Astrocyte of the cerebellum (primary cell): ENCODE measurements at places on chromosomes 1 and 21.

GRCh38 chr1:182133181-182133580 is 71.7 kb upstream of the ZNF648 start:
- no peak for DNase-seq

DNA sequence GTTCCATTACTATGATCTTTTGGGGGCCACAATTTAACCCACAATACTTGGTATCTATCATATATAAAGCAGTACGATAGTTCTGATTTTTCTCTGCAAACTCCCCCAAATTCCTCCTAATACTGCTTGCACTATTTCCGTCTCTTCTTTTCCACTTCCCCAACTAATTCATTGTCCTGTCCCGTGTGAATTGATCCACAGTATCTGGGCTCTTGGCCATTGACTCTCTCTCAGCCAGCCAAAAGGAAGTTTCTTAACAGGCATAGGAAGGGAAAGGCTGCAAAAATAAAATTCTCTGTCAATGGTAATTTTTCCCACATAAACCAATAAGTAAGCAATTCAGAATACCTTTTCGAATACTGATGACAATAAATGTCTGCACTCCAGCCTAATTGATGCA is 91.7 kb upstream of the DSCAM start:
- DNase-seq: no peak

DNA sequence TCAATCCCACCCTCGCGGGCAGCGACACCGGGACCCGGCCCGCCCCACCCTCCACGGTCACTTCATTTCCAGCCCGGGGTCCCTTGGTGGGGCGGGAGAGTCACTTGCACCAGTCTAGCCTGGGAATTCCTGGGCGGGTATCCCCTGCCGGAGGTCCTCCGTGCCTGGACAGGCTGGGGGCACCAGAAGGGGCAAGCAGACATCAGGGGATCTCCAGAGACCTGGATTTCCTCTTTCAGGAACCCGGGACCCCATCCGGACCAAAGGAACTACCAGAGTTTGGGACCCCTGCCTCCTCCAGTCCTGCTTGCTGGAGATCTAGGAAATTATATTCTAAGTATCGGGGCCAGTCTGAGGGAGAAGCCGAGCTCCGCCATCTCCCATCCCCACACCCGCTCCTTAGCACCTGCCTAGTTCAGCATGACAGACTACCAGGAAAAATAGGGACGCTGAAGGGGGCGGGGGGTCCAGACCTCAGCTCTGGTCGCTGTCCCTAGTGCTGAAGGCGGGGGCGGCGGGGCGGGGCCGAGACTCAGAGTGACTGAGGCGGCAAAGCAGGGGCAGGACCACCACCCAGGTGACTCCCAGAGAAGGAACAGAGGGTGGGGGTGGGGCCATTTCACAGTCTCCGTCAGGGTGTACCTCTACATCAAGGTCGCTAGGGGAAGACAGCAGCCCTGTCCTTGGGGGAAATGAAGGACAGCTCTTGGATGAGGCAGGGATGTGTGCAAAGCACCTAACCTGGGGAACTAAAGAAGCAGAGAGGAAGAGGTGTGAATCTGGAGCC is 832 bp downstream of the HCN3 start:
- DNase-seq: no peak

- DNase-seq: no peak
Observed at GRCh38 chr1:6162773-6163172, 17.3 kb downstream of the CHD5 start.

GRCh38 chr1:241253471-241253870 is 103.5 kb downstream of the RGS7 start:
- DNase-seq: no peak

- no peak for DNase-seq
Observed at GRCh38 chr1:36881541-36881940, 152.8 kb downstream of the GRIK3 start.

GRCh38 chr1:229848752-229849677 is 218.0 kb upstream of the GALNT2 start:
- DNase-seq: no peak

DNA sequence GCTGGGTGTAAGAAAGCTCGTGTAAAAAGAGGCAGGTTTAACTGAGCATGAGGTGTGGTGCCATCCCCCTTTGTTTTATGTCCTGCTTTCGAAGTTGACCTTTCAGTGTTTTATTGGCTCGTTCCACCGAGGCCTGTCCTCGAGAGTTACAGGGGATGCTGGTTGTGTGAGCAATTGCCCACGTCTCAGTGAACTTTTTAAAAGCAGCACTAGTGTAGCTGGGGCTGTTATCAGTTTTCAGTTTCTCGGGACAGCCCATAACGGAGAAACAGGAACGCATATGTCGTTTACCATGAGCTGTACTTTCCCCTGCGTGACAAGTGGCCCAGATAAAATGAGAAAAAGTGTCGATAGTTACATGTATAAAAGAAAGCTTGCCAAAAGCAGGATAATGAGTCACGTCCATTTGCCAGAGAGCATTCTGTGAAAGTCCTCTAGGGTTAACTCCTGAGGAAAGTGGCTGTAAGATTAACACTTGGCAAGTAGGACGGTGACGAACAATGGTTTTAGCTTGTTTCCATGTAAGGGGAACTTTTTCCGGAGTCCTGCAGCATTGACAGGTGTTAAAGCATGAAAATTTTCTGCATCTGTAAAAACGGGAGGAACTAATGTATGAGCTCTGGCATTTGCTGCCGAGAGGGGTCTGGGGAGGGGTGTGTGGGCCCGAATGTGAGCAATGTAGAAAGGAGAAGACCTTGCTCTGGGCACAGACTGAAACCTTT is 7.8 kb upstream of the LRRC47 start:
- DNase-seq: no peak

GRCh38 chr1:207850621-207851407 is 60.1 kb downstream of the CD34 start:
- no peak for DNase-seq

GRCh38 chr1:201603613-201604232 is 64.8 kb downstream of the NAV1 start:
- DNase-seq: no peak

- peak; percentile 77 for DNase-seq
Observed at GRCh38 chr1:216221260-216221700, 202.0 kb downstream of the USH2A start.

DNA sequence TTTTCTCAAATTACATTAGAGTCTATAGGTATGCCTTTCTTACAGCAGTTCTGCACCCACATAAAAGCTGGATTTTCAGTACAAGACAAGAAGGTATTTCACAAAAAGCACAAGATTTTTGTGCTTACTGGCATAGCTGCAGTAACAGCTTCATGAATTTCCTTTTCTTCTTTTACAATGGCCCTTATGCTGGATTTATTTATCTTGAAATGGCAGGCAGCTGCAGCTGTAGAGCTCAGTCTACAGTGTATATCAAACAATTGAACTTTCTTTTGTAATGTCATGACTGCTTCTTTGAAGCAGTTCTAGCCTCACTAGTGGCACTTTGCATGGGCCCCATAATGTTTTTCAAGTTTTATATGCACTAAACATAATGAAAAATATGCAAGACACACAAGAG is 510.2 kb downstream of the KCNT2 start:
- no peak for DNase-seq

- peak; percentile 49 for DNase-seq
Observed at GRCh38 chr1:198771563-198772153, 132.8 kb downstream of the PTPRC start.

DNA sequence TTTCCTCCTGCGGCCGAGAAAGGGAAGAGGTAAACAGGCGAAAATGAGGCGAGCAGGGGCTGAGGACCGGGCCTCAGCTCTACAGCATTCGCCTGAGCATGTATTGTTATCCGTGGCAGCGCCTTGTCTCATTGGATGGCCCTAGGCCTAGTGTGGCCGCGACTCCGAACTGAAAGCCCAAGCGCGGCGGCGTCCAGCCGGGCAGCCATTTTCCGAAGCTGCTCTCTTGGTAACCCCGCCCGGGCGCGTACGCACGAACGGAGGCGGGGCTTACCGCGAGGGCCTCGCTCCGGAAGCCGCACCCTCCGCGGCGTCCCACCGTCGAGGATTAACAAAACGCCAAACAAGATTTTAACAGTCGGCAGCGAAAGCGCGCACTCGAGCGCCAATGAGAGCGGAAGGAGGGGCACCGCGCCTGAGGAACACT is 797 bp upstream of the USP1 start:
- no peak for DNase-seq

DNA sequence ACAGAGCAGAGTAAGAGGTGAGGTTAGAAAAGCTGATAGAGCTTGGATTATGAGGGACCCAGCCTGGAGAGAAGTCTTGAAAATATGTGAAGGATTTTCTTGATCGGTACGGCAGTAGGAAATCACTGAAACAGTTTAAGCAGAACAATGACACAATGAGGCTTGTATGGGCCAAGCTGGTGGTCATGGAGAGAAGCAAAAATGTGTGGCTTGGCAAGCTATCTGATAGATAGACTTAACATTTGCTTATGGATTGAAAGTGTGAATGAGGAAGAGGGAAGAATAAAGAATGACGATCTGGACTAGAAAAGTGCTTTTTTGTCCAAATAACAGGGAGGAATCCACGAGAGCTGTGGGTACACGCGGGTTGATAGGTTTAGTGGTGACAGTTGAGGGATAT is 15.4 kb upstream of the XPR1 start:
- peak; percentile 84 for DNase-seq

DNA sequence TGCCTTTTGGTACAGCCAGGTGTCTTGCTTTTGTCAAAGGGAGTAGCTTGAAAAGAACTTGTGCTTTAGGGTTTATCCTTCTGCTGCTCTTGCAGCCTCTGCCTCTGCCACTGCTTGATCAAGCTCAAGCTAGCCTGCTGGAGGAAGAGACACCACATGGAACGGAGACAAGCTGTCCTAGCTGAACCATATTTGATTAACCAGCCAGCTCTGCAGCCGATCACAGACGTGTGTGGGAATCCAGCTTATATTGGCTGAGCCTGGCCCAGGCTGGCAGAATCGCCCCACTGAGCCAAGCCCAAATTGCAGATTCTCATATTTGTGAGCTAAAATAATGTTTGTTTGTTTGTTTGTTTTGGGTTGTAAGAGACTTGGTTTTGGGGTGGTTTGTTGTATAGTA is 18.7 kb upstream of the FAM78B start:
- no peak for DNase-seq

- DNase-seq: no peak
Observed at GRCh38 chr1:165034136-165034809, 322.2 kb downstream of the LMX1A start.

GRCh38 chr1:223738465-223739365 is 26.4 kb downstream of the CAPN2 start:
- no peak for DNase-seq

DNA sequence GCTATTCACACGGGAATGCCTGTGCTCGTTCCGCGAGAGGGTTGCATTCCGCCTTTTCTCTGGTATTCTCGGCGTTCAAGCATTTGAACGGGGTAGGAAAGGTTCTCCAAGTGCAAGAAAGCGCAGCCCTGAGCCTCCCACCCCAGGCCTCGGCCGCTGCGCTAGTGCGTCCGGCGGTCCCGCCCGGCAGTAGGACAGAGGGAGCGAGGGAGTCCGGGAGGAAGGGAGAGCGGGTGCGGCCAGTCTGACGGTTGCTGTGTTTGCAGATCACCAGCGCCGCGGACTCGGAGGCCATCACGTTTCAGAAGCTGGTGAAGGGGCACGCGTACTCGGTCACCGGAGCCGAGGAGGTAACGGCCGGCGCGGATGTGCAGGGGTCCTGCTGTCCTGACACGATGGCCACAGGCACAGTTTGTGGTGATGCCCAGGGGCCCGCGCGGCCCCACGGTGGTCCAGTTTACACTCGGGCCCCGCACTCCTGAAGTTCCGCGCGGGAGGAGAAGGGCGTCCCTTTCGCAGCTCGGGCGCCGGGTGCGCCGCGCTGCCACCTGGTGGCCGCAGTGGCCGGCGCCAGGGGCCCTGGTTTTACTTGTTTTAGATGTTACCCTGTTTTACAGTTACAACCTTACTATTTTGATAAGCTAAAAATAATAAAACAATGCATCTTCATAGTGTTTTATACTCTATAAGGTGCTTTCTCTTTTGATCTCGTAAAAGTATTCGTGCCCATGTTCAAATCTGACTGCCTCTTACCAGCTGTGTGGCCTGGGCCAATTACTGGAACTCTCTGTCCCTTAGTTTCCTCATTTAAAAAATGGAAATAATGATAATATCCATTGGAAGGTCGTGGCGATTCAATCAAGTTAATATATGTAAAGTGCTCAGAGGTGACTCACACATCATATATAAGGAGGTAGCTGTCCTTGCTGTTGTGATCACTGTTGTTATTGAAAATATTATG is 36.7 kb downstream of the CAPN2 start:
- DNase-seq: no peak

GRCh38 chr1:228280106-228280901 is 72.5 kb downstream of the OBSCN start:
- DNase-seq: no peak

- no peak for DNase-seq
Observed at GRCh38 chr1:45329445-45329844, 2.8 kb downstream of the HPDL start.

DNA sequence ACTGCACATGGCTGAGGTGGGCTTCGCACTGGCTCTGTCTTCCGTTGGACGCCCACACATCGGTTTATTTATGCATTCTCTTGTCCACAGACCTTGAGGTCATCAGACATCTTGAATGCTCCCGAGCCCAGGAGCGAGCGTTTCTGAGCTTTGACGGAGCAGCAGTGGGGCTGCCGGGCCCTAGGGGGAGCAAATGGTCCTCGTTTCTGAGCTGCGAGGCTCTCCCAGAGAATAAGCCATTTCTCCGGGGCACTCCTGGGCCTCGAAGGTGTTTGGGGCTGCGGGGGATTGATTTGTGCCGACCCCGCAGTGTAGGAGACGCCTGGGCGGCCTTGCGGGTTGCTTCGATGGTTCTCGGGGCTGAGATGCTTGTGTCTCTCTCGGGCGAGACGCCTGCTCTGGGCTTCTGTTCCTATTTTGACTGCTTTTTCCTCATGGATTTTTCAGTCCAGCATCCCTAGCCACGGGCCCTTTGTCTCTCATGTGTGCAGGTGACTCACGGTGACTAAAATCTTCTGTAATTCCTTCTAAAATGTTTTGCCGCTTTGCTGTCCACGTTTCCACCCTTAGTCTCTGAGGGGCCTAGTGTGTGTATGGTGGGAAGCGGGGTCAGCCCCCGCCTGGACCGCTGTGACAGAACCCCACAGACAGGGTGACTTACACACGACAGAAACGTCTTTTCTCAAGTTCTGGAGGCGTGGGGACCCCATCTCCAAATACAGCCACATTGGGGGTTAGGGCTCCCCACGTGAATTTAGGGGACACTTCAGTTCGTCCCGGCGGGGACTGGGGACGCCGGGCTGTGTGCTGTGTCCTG is 62.1 kb downstream of the FAAP20 start:
- DNase-seq: no peak

GRCh38 chr1:8598060-8598724 is 219.2 kb downstream of the RERE start:
- DNase-seq: peak; percentile 22

DNA sequence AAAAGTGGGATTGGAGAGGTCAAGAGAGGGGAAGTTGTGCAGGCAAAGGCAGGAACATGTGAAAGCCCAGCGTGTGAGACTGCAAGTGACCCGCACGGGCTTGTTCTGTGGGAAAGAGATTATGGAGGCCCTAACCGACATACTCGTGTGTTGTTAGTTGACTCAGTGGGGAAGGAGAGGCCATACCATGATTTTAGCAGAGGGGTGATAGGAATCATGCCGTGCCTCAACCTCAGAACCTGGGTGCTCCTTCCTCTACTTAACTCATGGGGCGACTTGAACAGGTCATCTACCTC is 19.3 kb downstream of the PGLYRP3 start:
- DNase-seq: no peak
